ENCODE measurements at places on chromosomes 5 and 9.

DNA sequence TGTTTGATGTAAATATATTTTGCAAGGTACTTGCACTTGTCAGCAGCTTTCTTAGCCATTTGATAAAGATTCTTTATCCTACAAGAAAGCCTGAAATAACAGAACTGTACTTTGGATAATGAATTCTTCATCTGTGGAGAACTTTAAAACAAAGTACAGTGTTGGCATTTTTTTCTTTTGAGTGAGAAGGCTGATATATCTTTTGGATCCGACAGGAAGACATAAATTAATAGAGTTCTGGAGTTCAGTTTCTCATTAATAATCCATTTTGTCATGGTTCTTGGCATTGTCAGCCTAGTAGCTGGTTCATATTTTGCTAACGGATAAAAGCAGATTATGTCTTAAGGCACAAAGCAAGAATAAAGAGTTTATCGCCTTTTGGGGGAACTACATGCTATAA, 17.0 kb downstream of the PBX3 start:
- DNase-seq: no peak

GRCh38 chr9:136985027-136985602, 2.3 kb downstream of the LCNL1 start:
- no peak for DNase-seq

DNA sequence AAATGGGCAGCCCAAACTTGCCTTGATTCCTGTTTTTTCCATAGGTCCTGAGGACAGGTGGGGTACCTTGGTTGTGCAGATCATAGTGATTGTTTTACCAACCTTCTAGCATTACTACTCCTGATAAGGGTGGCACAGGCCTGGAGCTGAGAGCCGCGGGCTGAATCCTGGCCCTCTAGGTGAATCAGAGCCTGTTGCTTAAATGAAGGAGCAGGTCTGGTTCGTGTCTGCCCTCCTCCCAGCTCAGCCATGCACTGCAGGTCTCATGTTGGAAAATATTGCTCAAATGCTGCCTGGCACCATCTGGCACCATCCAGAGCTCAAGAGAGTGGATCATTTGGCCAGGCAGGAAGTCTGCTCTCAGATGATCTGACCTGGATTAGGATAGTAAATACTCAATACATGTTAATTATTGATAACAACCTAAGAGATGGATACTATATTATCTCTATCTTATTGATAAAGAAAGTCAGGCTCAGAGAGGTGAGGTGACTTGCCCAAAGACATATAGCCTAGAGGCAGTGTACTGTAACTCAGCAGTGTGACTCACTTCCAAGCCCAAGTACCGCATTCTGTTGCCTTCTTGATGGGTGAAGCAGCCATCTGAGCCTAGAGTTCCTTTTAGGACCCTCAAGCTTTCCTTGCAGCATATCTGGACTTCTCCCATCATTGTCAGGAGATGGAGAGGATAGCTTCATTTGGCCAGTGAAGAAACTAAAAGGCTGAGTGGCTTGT, 104.3 kb upstream of the PITX1 start:
- no peak for DNase-seq

- no peak for DNase-seq
Observed at GRCh38 chr5:142303565-142303964, 21.3 kb downstream of the SPRY4 start.

DNA sequence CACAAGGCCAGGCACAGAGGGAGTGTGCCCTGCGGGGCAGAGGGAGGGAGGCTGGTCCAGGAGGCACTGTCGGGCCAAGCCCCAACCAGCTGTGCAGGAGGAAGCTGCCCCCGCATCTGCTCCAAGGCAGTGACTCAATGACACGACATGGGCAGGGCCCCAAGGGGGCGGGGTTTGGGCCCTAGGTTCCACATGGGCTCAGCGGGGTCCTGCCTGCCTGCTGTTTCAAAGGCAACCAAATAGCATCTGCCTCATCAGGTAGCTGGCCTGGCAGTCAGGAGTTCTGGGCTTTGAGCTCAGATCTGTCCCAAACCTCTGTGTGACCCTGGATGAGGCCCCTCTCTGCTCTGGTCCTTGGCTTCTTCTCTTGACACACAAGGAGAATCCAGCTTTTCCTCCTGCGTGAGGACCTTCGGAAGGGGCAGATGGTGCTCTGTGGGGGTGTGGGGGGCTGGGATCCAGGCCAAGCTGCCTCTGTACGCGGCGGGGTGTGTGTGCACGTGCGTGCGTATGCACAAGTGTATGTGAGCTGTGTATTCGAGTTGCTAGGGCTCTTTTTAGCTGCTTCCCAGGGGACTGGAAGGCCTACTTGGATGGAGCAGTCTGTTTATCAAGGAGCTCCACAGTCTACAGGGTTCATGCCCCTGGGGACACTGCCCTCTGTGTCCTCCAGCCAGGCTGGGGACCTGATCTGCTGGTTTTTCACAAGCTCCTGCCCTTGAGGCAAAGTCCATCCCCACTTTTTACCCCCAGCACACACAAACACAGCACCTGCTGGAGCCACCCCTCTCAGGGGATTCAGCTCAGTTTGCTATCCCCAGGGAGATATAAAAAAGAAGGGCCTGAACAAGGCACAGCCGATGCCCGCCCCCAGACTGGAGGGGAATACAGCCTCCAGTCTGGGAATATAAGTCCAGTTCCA, 138.9 kb downstream of the RGS3 start:
- no peak for DNase-seq

DNA sequence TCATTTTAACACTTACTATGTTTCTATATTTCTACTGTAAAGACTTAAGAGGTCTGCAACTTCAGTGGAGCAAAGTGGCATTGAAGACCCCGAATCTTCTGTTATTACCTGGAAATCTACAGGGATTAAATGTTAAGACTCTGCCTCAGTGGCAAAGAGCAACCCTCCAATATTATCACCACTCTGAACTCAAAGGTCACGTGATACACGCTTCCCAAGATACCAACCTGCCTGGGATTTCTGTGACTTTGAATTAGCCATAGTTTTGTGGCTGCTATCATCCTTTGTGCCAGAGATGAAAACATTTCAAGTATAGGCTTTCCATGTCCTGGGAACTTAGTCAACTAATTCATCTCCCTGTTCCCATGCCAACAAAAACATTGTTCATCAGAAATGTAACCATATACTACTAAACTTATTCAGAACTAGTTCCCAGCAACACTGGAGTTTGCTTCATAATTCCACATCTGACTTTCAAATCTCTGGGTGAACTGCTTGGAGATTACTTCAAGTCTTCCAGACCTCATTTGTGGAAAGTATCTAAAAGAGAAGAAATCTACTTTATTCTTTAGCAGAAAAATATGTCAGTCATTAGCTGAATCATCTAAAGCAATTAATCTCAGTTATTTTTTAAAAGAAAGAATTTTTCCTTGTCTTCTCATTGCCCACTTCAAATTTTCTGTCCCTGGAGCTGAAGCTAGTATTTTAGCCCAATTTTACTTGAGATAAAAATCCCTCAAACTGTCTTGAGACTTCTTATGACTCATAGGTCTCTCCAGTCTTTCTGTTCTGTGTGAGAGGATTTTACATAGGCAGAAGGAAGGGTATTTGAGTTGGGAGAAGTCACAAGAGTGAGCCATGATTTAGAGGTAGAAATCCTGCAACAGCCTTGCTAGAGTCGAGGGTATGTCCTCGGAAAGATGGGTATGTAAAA, 83.0 kb downstream of the ZNF462 start:
- DNase-seq: no peak

All from head of caudate nucleus (tissue), 42 donors.